ENCODE measurements at places on chromosomes 12 and 14.

DNA sequence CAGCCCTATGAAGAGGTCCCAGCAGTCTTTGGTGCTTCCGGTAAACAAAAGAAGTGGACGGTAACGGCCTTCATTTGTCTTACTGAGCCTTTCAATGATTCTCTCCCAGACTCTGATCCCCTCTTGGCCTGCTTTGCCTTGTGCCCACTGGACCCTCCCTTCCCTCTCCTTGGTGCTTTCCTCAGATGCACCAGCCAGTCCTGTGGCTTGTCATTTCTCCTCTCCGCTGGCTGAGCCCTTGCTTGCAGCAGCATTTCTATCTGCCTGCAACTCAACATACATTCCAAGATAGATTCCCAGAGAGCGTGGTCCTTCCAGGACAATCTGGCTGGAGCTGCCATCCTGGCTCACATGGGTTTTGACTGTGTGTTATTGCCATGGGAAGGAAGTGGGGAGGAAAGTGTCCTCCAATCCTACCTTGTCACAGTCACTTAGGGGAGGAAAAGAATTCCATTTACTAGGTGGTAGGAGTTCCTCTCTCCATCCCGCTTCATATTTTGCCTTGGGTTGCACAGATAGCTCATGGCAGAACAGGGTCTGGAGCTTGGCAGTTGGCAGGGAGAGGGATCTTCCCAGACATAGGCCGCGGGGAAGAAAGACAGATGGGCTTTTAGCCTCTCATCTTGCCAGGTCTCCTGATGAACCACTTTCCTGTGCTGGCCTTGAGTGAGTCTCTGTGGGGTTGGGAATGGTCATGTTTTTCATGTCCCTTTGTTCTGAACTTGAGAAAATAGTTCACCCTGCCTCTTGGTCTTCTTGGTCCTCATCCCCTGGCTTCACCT is 92.8 kb upstream of the KCNA1 start:
- DNase-seq: no peak

- DNase-seq: peak; percentile 46
These were observed 9.0 kb downstream of the TAPBPL start for GRCh38 chr12:6460751-6461371.

DNA sequence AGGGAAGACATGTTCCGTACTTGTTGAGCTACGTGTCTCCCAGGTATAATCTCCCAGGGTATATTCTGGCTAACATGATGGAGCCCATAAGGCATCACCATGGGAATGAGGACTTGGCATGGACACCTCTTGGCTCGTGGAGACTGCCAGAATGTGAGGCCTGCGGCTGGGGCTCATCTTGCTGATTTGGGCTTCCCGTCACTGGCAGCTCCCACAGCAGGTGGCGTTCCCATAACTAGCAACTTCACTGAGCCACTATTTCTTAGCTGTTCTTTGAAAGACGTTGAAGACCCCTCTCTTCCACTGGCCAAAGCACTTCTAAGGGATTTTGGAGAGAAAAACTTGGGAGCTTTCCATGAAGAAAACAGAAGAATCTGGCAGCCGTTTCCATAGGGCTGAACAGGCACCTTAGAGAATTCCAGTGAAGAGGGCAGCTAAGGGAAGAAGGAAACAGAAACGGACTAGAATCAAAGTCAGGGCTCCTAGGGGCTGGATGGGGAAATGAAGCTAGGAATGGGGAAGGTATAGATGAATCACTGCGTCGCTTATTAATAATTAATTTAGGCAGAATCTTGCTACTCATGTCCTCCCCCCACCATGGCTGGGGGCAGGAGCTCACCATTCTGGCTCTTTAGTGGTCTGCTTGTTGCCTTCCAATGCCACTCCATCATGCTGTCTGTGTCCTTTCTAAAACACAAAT is 39.7 kb upstream of the FOS start:
- DNase-seq: no peak

- no peak for DNase-seq
These were observed 43.9 kb downstream of the PPP4R3A start for GRCh38 chr14:91466192-91466591.

GRCh38 chr12:92539976-92540781 is 162.6 kb upstream of the PLEKHG7 start:
- no peak for DNase-seq

GRCh38 chr14:55571125-55571889 is 8.7 kb upstream of the KTN1 start:
- no peak for DNase-seq

- DNase-seq: no peak
These were observed 135.8 kb upstream of the PLXNC1 start for GRCh38 chr12:94012590-94012989.

DNA sequence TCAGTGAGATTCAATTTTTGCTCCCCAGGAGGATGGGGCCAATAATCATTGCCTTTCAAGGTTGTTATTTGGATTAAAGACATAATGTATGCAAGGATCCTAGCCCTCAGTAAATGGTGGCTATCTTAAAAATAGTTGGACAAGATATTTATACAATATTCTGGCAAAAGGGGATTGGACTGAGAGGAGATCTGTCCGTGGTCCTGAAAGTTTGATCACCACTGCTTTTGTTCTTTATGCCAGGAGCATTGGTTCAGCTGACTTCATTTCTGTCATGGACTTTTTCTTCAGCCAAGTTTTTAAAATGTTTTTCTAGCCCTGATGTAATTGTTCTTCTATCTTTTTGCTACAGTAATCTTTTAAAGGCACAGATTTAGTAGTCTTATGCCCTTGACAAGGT is 70.2 kb upstream of the TCL1A start:
- no peak for DNase-seq

DNA sequence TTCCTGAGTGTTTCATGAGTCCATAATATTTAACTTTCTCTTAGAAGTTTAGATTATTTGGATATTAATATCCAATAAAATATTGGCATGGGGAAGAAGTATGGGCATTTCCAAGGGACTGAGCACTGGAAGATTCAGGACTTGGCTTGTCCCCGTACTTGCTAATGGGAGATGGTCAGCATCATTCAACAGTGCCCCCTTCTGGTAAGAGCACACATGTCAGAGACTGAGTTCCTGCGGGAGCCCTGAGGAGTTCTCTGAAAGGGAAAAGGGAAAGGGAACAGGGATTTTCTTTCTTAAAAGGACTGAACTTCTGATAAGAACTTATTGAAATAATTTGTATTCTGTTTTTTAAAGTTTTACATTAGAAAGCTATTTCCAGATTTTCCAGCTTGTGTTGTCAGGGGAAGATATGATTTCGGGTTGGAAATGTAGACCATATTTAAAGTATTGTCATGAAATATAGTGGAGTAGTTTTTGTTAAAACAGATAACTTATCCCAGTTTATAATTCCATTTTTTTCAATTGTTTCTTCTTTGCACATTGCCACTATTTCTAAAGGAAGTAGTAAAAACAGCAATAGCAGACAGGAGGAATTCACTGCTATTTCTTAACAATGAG is 59.8 kb upstream of the C12orf71 start:
- peak; percentile 15 for DNase-seq

DNA sequence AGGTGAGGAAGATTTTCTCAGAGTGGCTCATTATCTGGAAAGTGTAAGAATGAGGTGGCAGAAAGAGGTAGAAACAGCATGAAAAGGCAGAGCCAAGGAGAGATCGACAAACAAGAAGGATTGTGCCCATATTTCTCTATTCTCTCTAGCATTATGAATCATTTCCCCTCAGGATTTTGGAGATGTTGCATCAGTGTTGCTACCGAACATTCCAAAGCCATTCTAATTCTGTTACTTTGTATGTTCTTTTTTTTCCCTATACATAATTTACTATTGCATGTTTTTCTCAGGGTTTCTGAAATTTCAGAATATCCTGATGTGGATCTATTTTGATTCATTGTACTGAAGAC is 61.4 kb downstream of the KICS2 start:
- no peak for DNase-seq

- peak; percentile 33 for DNase-seq
These were observed 26.8 kb upstream of the PEX5 start for GRCh38 chr12:7162691-7163114.

DNA sequence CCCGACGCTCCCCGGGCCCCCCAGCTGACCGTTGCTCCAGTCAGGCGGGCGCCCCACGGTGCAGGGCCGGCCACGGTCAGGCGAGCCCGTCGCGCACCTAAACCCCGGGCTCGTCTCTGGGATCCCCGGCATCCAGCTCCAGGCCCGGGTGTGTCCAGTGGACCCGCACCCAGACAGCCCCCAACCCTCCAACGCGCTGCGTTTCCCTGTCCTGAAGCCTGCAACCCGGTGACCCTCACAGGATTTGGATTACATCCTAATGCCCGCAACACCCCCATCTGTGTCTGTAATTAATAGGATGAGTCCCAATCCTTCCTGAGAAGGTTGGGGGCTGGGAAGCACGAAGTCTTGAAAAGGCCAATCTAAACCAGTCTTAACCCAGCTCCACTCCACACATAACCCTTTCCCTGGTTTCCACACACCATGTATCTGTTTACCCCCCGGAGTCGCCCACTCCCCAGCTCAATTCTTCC is 10.4 kb downstream of the CPNE6 start:
- no peak for DNase-seq

GRCh38 chr14:71361336-71361735 is 454.1 kb downstream of the PCNX1 start:
- no peak for DNase-seq
